Hematopoietic multipotent progenitor cell treated with erythropoietin and hydrocortisone succinate and interleukin-3 and kit ligand, for 4 days (in vitro differentiated cells): ENCODE measurements at places on chromosomes 16 and 17.

- DNase-seq = peak; percentile 90
These were observed 826 bp upstream of the GSE1 start for GRCh38 chr16:85612191-85612800.

- DNase-seq = no peak
These were observed 103.5 kb downstream of the ABCC1 start for GRCh38 chr16:16052916-16053315.

DNA sequence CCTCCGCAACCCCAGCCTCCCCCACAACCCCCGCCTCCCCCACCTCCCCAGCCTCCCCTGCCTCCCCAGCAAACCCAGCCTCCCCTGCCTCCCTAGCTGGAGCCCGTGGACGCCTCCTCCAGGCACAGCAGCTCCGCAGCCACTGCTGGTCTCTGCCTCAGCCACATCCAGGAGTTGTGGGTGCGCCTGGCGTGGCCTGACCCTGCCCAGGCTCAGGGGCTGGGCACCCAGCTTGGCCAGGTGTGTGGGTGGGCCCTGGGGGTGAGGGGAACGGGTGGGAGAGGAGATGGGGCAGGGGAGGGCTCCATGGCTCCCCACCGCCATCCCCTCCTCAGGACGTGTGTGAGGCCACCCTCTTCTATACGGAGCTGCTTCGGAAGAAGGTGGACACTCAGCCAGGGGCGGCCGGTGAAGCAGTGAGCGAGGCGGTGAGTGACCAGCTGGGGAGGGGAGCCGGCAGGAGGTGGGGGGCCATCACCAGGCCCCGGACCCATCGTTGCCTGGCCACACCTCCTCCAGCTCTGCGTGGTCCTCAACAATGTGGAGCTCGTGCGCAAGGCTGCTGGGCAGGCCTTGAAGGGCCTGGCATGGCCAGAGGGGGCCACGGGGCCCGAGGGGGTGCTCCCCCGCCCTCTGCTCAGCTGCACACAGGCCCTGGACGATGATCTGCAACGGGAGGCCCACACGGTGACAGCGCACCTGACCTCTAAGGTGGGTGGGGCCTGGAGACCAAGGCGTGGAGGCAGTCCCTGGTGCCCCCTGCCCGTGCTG is 5.8 kb downstream of the TSR3 start:
- no peak for DNase-seq

- DNase-seq = no peak
These were observed 31.4 kb downstream of the GPRC5B start for GRCh38 chr16:19853132-19853741.

GRCh38 chr17:80761110-80761871 is 216.7 kb downstream of the RPTOR start:
- peak; percentile 28 for DNase-seq

DNA sequence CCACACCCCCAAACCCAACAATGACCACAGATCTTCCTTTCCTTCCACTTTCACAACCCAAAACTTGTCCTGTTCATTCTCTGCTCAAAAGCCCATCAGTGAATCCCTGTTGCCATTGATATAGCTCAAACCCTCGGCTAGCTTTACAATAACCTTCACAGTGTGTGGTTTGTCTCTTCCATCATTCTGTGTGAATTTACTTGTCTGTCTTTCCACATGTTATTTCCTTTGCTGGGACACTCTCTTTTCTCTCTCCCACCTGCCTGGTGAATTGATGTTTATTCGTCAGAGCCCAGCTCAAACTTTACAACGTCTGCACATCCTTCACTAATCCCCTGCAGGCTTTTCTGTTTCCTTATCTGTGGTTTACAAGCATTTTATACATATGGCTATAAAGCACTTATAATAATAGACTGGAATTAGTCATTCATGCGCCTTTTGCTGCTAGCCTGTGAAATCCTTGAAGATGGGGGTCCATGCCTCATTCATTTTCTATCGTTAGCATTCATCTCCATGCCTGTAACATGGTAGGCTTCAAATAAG is 114.4 kb downstream of the CDH13 start:
- no peak for DNase-seq

DNA sequence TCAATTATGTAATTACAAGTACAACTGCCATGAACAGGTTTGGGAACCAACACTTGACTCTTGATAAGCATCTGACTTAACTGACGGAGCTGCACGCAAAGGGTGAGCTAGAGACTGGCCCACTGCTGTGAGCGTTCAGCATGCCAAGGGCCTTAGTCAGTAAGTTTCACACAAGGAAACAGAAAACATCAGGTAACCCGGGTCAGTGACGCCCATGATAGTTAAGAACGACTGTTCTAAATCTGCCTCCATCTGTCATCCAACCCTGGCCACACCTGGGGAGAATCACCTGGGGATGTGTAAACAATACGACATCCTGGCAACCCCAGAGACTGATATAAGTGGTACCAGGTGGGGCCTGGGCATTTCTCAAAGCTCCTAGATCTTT is 12.3 kb downstream of the SMIM5 start:
- peak; percentile 70 for DNase-seq

DNA sequence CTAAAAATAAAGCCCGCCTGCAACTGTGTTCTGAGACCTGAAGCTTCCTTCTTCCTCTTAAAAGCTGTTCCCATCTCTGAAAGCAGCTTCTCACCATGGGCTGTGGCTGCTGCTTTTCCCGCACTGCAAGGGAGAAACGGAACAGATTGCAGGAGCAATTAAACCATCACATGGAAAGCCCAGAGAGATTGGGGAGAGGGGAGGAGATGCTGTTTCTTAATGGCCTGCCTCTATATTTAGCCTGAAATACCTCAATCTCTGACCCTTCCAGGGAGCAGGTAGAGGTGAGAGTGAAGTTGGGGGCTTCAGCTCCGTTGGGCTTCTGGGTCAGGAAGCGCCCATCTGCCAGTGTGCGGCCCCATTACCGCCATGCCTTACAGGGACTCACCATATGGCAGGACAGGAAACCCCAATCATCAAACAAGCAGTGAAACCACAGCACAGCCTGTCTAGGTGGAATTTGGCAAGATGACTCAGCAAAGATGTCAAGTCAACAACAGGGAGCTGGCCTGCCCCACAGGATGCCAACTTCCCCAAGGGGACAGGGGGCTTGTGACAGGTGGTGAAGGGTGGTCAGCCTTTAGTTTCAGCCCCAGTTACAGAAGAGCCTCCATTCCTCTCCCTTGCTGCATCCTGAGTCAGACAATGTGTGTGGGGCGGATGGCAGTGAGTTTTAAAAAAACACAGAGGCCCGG is 286.6 kb upstream of the CCL2 start:
- peak; percentile 92 for DNase-seq

DNA sequence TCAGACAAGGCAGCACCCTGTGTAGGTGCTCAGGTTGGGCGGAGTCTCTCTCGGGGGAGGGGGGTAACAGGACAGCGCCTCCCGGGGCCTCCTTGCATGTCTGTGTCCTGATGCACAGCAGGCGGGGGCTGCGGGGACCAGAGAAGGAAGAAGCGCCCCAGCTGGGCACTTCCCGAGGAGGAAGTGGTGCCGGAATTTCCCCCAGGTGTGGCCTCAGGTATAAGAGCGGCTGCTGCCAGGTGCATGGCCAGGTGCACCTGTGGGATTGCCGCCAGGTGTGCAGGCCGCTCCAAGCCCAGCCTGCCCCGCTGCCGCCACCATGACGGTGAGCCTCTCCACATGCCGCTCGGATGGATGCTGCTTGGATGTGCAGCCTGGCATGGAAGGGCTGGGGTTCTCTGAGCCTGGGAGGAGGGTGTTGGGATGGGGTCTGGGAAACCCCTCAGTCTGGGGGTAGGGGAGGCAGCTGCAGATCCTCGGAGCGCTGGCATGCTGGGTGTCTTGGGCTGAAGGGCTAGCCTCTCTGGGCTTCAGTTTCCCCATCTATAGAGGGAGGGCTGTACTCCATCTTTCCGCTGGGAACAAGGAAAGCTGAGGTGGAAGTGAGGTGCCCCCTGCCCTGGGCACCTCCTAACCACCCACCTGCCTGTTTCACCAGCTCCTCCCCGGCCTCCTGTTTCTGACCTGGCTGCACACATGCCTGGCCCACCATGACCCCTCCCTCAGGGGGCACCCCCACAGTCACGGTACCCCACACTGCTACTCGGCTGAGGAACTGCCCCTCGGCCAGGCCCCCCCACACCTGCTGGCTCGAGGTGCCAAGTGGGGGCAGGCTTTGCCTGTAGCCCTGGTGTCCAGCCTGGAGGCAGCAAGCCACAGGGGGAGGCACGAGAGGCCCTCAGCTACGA is at the start of gene IL17C:
Gene IL17C, plus strand, starts transcription at position 250 of the 908 bp plus-strand sequence. Its CDS starts 70 bp downstream, at position 320.
- DNase-seq = no peak

GRCh38 chr16:67112591-67113399 is 3.1 kb downstream of the PHAF1 start:
- no peak for DNase-seq

DNA sequence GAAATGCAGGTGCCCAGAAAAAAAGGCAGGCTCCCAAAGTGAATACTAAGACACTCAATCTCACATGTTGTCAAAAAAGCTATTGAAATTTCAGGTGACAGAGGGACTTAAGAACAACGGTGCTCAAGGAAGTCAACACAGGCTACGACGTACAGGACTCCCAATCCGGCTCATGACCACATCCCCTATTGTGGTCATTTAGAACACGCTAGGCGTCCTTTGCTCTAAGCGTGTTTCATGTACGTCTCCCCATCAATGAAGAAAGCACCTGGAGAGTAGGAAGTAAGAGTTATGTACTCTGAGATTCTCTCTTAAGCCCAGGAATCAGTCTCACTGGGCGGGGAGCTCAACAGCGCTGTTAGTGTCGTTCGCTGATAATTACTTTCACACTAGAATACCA is 94.1 kb downstream of the MRM3 start:
- peak; percentile 67 for DNase-seq

DNA sequence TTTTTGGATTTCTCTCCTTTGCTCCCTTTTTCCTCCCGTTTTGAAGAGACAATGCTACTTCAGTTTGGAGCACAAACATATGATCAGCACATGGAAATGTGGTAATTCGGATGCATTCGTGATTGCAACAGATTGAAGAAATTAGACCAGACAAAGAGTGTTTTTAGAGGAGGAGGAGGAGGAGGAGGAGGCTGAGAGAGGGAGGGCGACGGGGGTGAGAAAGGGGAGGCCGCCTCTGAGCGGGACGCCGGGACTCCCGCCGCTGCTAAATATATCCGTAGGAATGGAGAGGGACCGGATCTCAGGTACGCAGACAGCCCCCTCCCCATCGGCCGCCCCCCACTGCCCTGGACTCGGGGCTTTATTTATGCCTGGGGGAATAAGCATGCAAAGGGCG is 179.3 kb downstream of the SEC14L1 start:
- DNase-seq = no peak

DNA sequence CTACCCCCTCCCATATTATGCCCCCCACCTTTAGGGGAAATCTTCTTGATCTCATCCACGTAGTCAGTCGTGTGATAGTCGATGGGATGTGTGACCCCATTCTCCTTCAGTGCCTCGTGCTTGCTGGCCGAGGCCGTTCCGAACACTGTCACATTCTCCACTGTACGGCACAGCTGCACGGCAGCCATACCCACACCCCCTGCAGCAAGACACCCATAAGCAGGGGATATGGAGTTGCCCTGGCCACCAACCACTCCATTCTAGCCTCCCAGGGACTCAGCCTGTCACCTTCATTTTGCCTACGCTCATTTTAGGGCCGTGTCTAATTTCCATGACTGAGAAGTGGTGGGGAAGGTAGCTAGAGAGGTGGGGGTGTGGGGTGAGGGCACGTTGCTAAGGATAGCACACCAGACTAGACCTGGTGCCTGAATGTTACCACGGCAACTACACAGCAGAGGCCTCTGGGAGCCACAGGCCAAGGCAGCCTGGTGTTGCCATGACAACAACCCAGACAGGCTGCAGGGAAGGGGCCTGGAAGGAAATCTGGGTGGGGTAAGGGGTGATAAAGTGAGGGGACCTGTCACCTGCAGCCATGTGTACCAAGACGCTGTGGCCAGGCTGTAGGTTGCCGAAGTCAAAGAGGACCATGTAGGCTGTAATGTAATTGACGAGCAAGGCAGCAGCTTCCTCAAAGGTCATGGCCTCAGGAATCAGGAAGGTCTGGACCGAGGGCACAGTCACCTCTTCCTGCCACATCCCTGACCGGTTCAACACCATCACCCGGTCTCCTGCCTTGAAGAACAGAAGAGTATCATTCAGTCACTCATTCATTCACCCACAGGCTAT is 4.0 kb downstream of the VAT1 start:
- peak; percentile 59 for DNase-seq

DNA sequence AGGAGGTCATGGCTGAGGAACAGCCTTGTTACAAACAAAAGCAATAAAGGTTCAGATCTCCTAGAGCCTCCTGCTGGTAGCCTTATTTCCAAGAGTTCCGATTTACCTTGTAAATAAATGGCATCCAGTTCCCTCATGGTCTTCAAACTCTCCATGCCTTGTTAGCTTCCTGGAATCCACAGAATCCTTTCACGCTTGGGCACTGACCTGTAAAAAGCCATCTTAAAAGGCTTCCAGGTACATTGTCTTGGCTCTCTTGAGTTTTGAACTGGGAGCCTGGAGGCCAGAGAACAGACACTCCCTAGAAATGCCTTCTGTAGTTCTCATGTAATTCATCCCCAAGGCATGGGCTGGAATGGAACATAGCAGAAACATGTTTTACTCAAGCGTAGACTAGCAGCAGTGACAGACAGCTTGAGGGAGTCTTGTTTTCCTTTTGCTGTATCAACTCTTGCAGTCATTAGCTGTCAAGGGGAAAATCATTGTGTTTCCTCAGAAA is 207.9 kb downstream of the SNX29 start:
- no peak for DNase-seq

DNA sequence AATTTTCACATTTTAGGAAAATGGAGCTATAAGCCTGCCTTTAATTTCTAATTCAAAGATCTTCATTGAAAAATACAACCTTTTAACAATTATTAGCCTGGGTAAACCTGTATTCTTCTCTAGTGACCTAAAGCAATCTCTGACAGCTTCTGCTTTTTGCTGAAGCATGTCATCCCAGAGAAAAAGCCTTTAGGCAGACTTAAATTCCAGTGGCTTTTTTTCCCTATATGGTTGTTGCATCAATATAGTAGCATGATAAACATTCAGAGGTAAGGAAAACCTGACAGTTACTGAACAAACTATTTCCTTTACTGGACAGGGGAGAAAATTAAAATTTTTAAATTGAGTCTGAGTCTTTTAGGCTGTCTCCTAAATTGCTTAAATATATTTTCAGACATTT is 7.8 kb upstream of the EVI2A start:
- no peak for DNase-seq

DNA sequence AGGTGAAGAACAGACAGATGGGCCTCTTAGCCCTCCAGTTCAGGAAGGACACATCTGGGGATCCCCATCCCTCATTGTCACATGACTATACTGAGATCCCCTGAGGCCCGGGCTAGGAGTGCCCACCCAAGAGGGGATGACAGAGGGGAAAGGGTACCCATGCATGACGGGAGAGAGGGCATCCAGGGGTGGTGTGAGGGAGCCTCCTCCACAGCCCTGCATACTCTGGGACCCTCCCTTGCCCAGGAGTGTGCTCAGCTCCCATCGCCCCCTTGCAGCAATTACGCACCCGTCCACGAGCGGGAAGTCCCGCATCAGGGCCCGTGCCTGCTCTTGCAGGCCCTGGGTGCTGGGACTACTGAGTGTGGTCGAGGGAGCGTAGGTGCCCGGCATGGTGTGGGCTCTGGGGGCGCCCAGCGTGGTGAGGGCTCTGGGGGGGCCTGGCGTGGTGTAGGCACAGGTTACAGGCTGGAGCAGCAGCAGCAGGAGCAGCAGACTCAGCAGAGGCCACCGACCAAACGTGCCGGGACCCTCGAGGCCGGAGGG is 6.5 kb downstream of the DPEP2 start:
- DNase-seq = no peak

- DNase-seq = peak; percentile 65
These were observed 775 bp downstream of the CYTH1 start for GRCh38 chr17:78781104-78781892.
